ENCODE measurements at places on chromosomes 16 and 17.
A peak's percentile ranks its signal among the peaks of the same experiment; 100 is the strongest.

GRCh38 chr16:1204933-1205332 is 20.1 kb downstream of the TPSG1 start:
- no peak for DNase-seq

DNA sequence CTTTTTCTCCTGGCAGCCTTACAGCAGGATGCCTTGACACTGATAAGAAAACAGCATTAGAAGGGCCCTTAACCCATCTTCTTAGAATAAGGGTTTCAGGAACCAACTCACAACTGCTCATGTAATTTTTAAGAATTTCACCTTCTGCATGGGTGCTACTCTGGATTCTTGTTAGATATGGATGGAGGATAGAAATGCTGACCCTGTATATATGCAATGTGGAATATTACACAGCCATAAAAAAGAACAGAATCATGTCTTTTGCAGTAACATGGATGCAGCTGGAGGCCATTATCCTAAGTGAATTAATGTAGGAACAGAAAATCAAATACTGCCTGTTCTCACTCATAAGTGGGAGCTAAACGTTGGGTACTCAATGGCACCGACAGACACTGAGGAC is 423.5 kb downstream of the CA10 start:
- no peak for DNase-seq

DNA sequence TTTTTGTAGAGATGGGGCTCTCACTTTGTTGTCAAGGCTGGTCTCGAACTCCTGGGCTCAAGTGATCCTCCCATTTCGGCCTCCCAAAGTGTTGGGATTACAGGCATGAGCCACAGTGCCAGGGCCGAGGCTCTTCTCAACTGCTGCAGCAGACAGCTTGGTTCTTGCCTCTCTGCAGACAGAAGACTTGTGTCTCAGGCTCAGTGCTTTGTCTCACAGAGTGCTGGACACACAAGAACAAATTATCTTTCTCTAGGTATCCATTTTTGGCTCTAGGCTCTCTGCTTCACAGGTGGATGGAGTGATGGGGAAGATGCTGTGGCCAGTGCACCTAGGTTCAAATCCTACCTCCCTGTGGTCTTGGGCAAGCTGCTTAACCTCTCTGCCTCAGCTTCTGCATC is 80.8 kb upstream of the RNU2-1 start:
- no peak for DNase-seq

- DNase-seq, result no peak
Observed at GRCh38 chr17:76131051-76131691, 9.9 kb downstream of the FOXJ1 start.

- no peak for DNase-seq
Observed at GRCh38 chr16:71364133-71364681, 5.7 kb downstream of the CALB2 start.

- DNase-seq, result no peak
Observed at GRCh38 chr17:4520894-4521600, 22.4 kb downstream of the SPNS2 start.

DNA sequence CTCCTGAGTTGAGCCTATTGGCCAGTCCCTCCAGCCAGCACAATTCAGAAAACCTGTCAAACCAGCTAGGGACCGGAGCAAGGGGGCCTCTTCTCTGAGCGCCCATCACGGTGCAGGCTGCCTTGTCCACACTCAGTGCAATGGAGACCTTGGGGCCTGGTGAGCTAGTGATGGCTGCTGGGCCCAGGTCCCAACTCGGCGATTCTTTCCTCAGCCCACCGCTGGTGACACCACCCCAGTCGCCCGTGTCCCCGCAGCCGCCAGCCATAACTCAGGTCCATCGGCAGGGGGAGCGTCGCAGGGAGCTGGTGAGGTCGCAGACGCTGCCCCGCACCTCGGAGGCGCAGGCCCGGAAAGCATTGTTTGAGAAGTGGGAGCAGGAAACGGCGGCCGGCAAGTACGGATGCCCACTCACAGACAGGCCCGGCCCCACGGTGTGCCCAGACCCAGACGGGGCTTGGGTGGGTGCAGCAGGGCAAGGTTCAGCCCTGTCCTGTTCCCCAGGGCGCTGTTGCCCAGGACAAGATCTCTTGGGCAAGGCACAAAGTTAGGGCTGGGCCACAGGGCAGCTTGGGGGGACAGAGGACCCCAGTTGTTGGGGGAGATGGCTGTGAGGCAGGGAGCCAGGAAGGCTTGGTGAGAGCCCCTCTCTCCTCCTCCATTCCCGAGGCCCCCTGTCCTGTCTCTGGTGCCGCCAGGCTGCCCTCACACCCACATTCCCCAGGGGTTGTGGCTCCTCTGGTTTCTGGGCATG is 10.8 kb downstream of the SMTNL2 start:
- DNase-seq, result peak; percentile 44

DNA sequence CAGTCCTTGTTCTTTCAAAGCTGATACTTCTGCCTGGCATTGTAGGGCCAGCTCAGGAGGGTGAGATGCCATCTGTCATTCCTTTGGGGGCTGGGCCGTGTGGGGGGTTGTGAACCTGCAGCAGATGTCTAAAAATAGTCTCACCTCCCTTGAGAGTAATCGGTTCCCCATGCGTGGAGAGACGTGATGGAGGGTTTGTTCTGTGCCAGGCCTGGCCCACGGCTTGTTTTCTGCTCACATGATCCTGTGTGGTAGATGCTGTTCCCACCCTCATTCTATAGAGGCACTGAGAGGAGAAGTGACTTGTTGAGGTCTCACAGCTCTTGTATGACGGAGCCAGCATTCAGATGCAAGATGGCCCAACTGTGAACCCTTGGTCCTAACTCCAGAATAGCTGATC is 4.6 kb downstream of the IRF8 start:
- DNase-seq, result no peak

DNA sequence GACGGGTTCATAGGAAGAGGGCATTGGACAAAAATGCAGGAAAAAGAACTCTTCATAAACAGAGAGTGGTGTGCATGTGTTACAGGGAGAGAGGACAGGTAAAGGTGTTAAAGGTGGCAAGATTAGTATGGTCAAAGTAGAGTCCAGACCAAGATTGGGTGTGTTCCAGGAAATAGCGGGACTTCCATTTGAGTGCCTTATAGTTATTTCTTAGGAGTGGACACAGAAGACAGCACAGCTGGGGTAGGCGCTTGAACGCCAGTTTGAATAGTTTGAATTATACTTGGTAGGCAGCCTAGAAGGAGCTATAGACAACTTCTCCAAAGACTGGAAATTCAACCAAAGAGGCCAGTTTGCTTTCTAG is 63.4 kb downstream of the MAP2K6 start:
- DNase-seq, result no peak

- no peak for DNase-seq
Observed at GRCh38 chr17:67606471-67606870, 111.3 kb upstream of the NOL11 start.

- no peak for DNase-seq
Observed at GRCh38 chr16:84278968-84279367, 15.7 kb upstream of the WFDC1 start.

DNA sequence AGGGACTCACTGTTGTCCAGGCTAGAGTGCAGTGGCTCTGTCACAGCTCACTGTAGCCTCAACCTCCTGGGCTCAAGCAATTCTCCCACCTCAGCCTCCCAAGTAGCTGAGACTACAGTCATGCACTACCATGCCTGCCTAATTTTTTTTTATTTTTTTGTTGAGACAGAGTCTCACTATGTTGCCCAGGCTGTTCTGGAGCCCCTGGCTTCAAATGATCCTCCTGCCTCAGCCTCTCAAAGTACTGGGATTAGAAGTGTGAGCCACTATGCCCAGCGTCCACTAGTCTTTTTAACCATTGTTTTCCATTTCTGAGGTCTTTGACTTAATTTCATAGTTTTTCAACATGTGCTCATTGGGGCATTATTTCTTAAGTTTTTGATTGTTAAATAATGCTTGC is 13.5 kb downstream of the NSRP1 start:
- DNase-seq, result no peak

DNA sequence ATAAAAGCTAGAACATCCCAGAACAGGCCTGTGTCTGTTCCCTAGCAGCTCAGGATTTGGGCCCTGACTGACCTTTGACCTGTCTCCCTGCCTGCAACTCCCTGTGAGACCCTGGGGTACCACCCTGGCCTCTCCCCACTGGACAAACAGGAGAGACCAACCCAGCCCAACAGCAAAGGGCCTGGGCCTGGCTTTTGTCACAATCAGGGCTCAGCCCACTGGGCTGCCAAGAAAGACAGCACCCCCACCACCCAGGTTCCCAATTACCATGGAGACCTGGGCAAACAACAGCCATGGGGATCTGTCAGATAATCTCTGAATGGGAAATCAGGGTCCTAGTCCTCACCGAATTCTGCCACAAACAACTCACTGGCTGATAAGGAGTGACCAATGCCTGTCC is 11.1 kb downstream of the PLLP start:
- DNase-seq, result no peak

DNA sequence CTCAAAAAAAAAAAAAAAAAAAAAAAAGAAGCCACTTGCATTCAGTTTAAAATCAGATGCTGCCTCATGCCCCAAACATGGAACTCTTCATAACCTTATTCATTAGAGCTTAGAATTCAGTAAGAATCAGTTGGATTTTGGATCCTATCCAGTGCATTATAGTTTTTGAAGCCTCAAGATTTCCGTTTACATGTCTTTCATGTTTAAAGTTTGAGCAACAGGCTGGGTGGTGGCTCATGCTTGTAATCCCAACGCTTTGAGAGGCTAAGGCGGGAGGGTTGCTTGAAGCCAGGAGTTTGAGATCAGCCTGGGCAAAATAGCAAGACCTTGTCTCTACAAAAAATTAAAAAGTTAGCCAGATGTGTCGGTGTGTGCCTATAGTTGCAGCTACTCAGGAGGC is 55.0 kb downstream of the SNTB2 start:
- no peak for DNase-seq

DNA sequence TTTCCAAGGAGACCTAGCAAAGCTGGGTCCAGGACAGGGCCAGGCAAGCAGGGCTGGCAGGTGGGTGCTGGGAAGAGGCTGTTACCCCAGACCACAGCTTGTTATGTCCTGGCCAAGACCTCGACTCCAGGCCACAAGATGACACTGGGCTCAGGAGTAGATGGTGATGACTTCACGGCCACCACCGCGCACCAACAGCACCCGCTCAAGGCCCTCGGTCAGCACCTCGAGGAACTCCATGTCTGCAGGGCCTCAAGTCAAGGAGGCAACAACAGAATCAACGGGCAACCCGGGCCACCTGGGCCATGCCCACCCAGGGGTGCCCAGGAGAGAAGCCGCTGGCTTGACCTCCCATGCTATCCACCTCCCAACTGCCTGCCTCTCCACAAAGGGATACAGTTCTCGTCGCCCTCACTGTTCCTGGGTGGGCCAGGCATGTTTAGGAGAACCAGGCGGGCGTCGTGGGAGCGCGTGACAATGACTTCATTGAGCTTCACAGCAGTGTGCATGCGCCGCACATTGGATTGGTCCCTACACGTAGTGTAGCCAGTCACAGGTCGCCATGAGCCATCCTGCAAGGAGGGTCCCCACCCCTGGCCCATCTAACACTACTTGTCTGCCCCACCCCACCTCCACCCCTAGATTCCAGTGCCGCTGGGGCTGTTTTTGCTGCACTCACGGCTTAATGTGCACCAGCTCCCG is 921 bp upstream of the LCAT start:
- DNase-seq, result no peak

DNA sequence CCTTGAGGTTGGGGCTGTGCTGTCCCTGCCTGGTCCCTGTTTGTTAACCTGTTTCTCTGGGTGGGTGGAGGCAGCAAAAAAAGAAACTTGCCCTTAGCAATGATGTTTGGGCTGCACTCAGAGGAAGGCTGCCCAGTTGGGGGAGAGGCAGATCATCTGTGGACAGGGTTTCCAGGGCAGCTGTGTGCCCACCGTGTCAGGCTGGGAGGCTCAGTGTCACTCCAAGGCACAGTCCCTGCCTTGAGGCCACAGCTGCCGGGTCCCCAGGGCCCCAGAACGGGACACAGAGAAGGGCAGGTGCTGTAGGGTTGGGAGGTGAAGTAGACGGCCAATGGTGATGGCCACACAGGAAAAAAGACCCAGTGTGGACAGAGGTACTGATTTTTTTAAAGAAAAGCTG is 3.9 kb downstream of the IL34 start:
- no peak for DNase-seq

GRCh38 chr16:52462816-52463215 is 84.1 kb downstream of the TOX3 start:
- DNase-seq, result no peak

GRCh38 chr16:4392382-4393239 is 21.0 kb downstream of the VASN start:
- DNase-seq, result no peak

GRCh38 chr17:58289869-58290268 is 9.1 kb upstream of the MPO start:
- DNase-seq, result no peak

GRCh38 chr16:15792563-15792971 is 64.3 kb downstream of the MYH11 start:
- no peak for DNase-seq

DNA sequence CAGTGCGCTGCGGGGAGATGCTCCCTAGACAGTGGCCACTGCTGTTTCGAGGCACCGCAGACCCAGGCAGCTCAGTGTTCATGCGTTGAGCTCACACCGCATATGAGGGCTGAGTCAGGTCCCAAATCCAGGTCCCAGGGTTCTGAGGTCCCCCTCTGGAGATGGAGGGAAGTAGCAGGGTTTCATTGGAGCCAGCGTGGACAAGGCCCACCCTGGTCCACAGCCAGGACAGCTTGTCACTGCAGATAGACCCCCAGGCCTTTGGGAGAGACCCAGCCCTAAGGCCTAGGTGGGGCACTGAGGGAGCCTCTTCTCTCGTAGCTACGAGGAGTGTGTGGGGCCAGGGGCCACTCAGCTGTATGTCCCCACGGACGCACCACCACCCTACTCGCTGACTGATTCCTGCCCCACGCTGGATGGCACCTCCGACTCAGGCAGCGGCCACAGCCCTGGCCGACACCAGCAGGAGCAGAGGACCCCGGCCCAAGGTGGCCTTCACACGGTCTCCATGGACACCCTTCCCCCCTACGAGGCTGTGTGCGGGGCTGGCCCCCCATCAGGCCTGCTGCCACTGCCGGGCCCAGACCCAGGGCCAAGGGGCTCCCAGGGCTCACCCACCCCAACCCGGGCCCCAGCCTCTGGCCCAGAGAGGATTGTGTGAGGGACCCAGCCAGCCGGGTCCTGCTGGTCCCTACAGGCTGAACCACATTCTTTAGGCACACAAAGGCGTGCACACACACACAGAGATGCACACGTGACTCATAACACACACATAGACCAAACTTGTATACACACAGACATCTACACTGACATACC is 53.4 kb downstream of the BEAN1 start:
- DNase-seq, result no peak
